ENCODE measurements at places on chromosomes 3 and 15.

- no peak for DNase-seq
These were observed 141.0 kb upstream of the HACD2 start for GRCh38 chr3:123725652-123726400.

- DNase-seq, result no peak
These were observed 5.7 kb downstream of the FILIP1L start for GRCh38 chr3:100108464-100109079.

DNA sequence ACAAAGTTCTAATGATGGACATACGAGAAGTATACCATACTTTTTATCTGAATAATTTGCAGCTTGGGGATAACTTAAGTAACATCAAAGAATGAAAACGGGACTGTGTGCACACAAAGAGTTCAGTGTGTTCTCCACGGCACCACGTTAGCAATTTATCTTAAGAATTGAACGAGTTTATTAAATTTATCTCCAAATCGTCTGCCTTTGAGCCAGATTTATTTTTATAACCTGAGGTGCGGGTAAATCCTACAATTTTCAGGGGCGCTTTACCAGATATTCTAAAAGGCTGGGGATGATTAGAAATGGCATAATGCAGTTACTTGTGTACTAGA is 3.5 kb downstream of the CHD2 start:
- no peak for DNase-seq

- DNase-seq, result no peak
These were observed 268.9 kb upstream of the LYSMD4 start for GRCh38 chr15:100002086-100002620.

- DNase-seq, result peak; percentile 68
These were observed 6.7 kb downstream of the PAQR5 start for GRCh38 chr15:69305204-69305931.

DNA sequence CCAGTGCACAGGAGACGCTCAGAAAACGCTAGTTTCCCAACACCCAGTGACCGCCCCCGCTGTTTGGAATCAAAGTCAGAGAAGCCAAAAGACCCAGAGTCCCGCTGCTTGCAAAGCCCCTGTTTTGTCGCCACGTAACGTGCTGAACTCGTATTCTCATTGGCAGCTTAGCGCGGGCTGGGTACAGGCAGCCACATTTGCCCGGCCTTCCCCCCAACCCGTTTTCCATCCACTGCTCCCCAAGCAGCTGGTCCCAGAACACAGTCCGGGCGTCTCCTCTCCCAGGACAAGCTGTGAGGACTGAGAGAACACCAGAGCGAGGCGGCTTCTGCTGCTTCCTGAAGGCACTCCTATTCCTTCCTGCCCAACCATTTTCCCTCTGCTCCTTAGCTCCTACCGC is 54.8 kb downstream of the RASGRF1 start:
- DNase-seq, result no peak

- no peak for DNase-seq
These were observed 22.9 kb upstream of the SLC4A7 start for GRCh38 chr3:27507111-27507510.

DNA sequence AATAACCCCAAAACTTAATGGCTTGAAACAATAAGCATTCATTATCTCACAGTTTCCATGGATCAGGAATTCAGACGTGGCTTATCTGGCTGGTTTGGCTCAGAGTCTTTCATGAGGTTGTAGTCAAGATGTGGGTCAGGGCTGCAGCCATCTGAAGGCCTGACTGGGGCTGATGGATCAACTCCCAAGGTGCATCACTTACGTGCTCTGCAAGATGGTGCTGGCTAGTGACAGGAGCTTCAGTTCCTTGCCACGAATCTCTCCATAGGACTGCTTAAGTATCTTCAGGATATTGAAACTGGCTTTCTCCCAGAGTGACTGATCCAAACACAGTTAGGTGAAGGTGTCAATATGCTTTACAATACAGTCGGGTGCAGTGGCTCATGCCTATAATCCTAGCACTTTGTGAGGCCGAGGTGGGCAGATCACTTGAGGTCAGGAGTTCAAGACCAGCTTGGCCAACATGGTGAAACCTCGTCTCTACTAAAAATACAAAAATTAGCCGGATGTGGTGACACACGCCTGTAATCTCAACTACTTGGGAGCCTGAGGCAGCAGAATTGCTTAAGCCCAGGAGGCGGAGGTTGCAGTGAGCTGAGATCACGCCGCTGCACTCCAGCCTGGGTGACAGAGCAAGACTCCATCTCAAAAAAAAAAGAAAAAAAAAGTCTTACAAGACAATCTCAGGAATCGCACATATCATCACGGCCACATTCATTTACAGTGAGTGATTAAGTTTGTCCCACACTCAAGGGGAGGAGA is 28.5 kb upstream of the PTPRG start:
- no peak for DNase-seq

DNA sequence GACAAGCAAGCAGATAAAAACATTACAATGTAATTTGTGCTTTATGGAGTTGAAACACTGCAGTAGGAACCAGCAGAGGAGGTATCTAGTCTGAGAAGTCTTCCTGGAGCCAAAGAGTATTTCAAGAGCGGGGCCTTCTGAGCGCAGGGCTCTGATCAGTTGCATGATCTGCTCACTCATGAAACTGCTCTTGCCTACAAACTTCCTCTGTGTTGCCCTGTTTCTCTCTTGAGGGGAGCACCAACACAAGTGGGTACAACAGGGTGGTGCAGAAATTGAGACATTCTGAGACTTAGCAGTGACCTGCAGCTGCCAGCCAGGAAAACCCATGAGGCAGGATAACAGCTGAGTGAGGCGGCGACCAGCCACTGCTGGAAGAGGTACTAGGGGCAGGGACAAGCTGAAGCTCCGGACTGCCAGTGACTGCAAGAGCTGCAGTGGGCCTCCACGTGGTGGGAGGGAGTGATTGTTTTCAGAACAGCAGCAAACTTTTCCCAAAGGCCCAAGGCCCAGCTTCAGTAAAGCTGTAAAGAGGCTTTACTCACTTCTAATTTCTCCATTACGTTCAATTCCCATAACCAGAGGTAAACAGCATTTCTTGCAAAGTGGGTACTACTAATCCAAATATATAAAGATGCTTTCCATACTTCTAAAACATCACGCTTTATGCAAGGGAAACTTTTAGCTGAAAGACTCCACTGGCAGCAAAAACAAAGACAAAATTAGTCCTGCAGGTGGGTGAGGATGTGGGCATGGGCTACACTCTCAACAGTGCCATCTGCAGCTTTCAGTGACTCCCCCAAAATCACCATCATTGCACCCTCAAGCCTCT is 69.0 kb upstream of the LPP start:
- DNase-seq, result no peak
